IgD-negative memory B cell (primary cell): ENCODE measurements at places on chromosomes 1 and 21. TPM values are rescaled to one million over a fixed set of nuclear protein-coding genes. Genes with fewer than 3 reads are reported as not detected.

RGS8 gene
- polyA plus RNA-seq = not detected

NPHS2 gene
- not detected for polyA plus RNA-seq

MAP3K21 gene
- polyA plus RNA-seq = not detected

ICOSLG gene
- polyA plus RNA-seq = 8.5 TPM

MAB21L3 gene
- not detected for polyA plus RNA-seq

ATP1A4 gene
- not detected for polyA plus RNA-seq

KCNE2 gene
- polyA plus RNA-seq = not detected

SPATA46 gene
- not detected for polyA plus RNA-seq

PLCH2 gene
- polyA plus RNA-seq = 0.66 TPM

FCRL6 gene
- 2.1 TPM for polyA plus RNA-seq

ACTN2 gene
- polyA plus RNA-seq = not detected

RXFP4 gene
- 0.78 TPM for polyA plus RNA-seq

HES5 gene
- polyA plus RNA-seq = not detected

SLC25A24 gene
- polyA plus RNA-seq = 24.9 TPM

CSMD2 gene
- not detected for polyA plus RNA-seq

OR4F29 gene
- not detected for polyA plus RNA-seq

OR14C36 gene
- not detected for polyA plus RNA-seq

OVAAL gene
- polyA plus RNA-seq = not detected
